ENCODE measurements at places on chromosomes 12 and 14.

GRCh38 chr12:56020423-56021184 lies at the start of gene IKZF4:
IKZF4 (plus strand) TSS chr12:56021043; CDS start chr12:56021494, 451 bp downstream.
- H3K36me3 ChIP-seq, result no peaks in the 10 kb centered on the region
- H3K4me3 ChIP-seq, result peak within 1 kb of the TSS; percentile 34
- H3K27ac ChIP-seq, result peak within 1 kb of the TSS; percentile 80

GRCh38 chr14:104887623-104888488 lies 22.8 kb downstream of the CEP170B start:
- no peak for DNase-seq
- no peaks in the 10 kb centered on the region for H3K27me3 ChIP-seq
- no peak overlapping the region for H3K4me3 ChIP-seq
- no peaks in the 10 kb centered on the region for H3K36me3 ChIP-seq
- no peak overlapping the region for H3K27ac ChIP-seq

DNA sequence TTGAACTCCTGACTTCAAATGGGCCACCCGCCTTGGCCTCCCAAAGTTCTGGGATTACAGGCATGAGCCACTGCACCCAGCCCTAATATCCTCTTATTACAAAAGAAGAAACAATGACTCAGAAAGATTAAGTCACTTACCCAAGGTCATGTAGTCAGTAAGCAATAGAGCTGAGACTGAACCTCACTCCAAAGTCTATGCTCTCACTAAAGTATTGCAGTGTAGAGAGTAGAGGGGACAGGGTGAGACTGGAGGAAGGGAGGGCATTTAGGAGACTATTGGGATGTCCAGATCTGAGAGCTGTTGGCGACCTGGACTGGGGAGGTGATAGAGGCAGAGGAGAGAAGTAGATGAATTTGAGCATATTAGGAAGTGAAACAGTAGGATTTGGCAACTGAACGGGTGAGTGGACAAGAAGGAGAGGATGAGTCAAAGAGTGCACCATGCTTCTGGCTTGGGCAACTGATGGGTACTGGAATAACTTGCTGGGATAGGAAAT lies 11.8 kb downstream of the P2RX7 start:
- no peaks in the 10 kb centered on the region for H3K36me3 ChIP-seq
- DNase-seq, result no peak
- no peaks in the 10 kb centered on the region for H3K4me1 ChIP-seq
- H3K27ac ChIP-seq, result no peak overlapping the region
- no peaks in the 10 kb centered on the region for H3K27me3 ChIP-seq
- no peak overlapping the region for H3K4me3 ChIP-seq

GRCh38 chr14:50528000-50528399 lies 4.4 kb downstream of the MAP4K5 start:
- H3K4me1 ChIP-seq, result peaks cover 6% of the 10 kb centered on the region
- no peaks in the 10 kb centered on the region for H3K36me3 ChIP-seq
- H3K4me3 ChIP-seq, result no peak overlapping the region
- no peaks in the 10 kb centered on the region for H3K27me3 ChIP-seq
- no peak for DNase-seq
- no peak overlapping the region for H3K27ac ChIP-seq

- no peaks in the 10 kb centered on the region for H3K36me3 ChIP-seq
- no peak overlapping the region for H3K27ac ChIP-seq
- no peaks in the 10 kb centered on the region for H3K27me3 ChIP-seq
- H3K4me3 ChIP-seq, result no peak overlapping the region
Observed at GRCh38 chr14:50318031-50318626, 6.0 kb downstream of the DMAC2L start.

- no peaks in the 10 kb centered on the region for H3K36me3 ChIP-seq
- no peak overlapping the region for H3K27ac ChIP-seq
- H3K27me3 ChIP-seq, result no peaks in the 10 kb centered on the region
- DNase-seq, result no peak
- no peak overlapping the region for H3K4me3 ChIP-seq
- no peaks in the 10 kb centered on the region for H3K4me1 ChIP-seq
Observed at GRCh38 chr14:44131861-44132260, 375.2 kb downstream of the FSCB start.

DNA sequence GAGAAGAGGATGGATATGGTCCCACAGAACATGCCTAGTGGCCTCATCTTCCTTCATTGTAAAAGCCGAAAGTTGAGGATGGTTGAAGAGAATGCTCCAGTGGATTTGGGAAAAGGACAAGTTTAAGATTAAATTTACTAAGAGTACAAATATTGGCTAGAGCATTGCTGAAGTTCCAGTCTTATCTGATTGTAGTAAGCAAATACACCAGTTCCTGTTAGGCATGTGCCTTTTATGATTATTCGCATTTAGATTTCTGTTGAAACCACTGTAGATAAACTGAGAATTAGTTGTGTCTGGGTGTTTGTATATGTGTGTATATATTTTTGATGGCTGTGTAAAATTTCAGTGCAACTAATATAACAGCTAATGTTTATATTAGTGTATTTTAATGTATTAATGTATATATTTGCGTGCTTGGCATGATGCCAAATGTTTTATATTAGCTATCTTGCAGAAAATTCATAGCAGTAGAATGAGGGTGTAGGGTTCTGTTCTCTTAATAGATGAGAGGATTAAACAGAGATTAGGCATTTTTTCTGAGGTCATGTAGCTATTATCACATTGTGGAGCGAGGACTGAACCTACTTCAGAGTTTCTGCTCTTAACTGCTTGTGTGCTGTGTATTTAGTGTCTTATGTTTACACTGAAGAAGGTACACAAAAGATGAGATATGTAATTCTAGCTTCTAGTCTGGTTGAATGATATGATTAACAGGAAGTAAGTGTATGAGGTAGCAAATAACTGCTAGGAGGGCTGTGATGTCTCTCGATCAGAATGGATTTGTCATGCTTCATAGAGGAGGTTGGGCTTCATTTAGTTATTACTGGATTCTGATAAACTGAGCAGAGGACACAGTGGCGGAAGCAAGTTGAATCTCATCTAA lies 21.1 kb downstream of the FKBP3 start:
- DNase-seq, result no peak
- H3K4me3 ChIP-seq, result no peak overlapping the region
- no peaks in the 10 kb centered on the region for H3K36me3 ChIP-seq
- H3K27ac ChIP-seq, result no peak overlapping the region

DNA sequence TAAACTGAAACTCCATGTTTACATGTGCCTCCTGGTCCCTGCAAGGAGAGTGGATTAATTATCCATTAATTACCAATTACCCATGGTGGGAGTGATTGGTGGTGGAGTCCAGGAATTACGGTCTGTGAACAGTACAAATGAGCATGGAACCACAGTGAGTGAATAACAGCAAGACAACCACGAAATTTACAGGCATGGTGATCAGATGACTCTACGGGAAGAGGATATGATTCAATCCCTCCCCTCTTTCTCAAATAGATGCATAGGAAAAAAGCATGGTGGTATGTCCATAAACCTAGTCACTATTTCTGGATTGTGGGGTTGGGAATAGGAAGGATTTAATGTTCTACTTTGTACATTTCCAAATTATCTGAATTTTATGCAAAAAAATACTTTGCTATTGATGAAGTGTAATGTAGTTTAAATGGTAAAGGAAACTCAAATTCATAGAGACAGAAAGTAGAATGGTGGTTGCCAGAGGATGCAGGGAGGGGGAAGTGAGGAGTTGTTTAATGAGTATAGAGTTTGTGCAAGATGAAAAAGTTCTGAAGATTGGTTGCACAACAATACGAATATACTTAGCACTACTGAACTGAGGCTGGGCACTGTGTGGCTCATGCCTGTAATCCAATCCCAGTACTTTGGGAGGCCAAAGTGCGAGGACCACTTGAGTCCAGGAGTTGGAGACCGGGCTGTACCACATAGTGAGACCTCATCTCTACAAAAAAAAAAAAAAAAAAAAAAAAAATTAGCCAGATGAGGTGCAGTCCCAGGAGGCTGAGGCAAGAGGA lies 41.2 kb upstream of the C12orf75 start:
- no peak overlapping the region for H3K27ac ChIP-seq
- H3K4me1 ChIP-seq, result no peaks in the 10 kb centered on the region
- no peaks in the 10 kb centered on the region for H3K36me3 ChIP-seq
- DNase-seq, result no peak
- no peak overlapping the region for H3K4me3 ChIP-seq

- DNase-seq, result no peak
- no peaks in the 10 kb centered on the region for H3K36me3 ChIP-seq
- H3K27ac ChIP-seq, result no peak overlapping the region
- no peaks in the 10 kb centered on the region for H3K4me1 ChIP-seq
- H3K27me3 ChIP-seq, result no peaks in the 10 kb centered on the region
Observed at GRCh38 chr12:54071942-54072341, 18.3 kb downstream of the HOXC4 start.

DNA sequence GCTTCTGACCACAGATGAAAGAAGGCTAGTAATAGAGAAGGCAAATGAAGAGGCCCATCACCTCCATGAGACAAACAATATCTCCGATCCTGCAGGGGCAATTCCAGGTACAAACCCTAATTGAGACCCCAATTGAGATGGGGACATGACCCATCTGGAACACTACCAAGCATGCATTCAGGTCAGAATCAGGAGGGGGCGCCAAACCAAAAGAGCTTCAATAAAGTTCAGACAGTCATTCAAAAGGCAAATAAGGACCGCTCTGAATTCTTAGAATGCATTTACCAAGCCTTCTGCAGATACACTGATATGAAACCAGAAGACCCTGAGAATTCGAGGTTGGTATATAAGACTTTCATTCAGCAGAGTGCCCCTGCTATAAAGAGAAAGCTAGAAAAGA lies 10.2 kb upstream of the EDDM3B start:
- no peaks in the 10 kb centered on the region for H3K27me3 ChIP-seq
- H3K27ac ChIP-seq, result no peak overlapping the region
- DNase-seq, result peak; percentile 32
- H3K4me3 ChIP-seq, result no peak overlapping the region

DNA sequence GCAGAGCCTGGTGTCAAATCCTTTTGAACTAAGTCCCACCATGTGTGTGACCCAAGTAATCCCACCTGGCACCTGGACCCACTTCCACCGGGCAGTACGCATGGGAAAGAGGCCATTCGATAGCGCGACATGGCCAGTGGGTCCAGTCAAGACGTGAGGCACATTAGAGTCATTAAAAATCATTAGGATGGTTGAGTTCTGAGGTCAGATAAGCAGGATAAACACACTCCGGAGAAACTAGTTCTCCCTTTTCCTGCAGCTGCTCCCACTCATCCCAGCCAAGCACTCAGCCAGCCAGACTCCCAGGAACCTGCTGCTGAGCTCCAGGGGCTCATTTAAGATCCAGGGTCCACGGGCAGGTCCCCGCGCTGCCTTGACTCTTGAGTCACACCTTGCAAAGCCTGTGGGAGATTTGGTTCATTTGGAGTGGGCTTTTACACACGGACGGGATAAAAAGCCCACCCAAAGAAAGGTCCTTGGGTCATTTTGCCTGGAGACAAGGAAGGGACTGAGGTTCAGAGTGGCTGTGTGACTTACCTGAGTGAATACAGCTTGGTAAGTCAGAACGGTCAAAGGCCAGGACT lies 313.9 kb downstream of the BCL11B start:
- H3K27me3 ChIP-seq, result no peaks in the 10 kb centered on the region
- H3K4me3 ChIP-seq, result no peak overlapping the region
- DNase-seq, result no peak
- no peaks in the 10 kb centered on the region for H3K4me1 ChIP-seq
- H3K27ac ChIP-seq, result no peak overlapping the region

DNA sequence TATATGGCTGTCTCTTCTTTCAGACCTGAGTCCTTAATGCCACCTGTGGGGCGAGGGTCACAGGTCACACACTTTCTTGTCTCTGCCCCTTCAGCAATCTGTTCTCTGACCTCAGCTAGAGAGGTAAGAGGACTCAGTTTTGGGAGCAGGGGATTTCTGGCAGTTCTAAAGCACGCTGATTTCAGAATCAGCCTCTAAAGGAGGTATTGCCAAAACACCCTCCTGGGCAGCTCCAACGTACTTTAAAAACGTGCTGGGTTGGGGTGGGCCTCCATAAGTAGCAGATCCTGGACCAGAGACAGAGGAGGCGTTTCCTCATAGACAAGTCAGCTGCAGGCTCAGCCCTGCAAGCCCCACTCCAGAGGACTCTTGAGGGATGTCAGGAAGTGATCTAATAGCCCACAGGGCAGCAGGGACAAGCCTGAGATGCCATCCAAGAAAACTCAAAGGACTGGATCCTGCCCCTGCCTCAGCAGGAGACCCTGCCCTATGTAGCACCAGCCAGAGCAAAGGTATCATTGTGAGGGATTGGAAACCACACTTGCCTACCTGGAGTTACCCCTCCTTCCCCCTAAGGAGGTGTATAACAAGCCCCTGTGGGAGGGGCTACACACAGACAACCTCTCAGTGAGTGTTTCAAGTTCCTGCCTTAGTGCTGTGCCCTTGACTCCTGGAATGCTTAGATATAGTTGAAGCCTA lies 8.5 kb downstream of the CTDSP2 start:
- H3K27me3 ChIP-seq, result no peaks in the 10 kb centered on the region
- no peaks in the 10 kb centered on the region for H3K36me3 ChIP-seq
- no peak overlapping the region for H3K4me3 ChIP-seq
- peaks cover 98% of the 10 kb centered on the region for H3K4me1 ChIP-seq
- H3K27ac ChIP-seq, result peak overlapping the region; percentile 9

DNA sequence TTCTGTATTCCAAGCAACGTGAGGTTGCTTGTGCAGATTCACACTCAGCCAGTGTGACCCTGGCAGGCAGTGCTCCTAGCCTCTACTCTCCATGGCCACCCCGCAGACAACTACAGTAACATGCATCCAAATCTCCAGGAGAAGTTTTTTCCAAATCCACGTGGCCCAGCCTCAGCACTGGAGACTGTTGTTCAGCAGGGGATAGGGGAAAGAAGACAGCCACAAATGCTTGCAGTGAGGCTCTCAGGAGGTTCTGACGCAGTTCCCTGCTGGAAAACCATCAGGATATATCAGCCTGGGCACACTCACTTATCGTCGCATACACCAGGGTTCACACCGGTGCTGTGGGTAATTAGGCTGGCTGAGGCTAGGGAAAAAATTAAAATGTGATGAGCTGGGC lies 16.2 kb downstream of the IQSEC3 start:
- H3K4me3 ChIP-seq, result no peak overlapping the region
- no peak overlapping the region for H3K27ac ChIP-seq
- DNase-seq, result no peak
- no peaks in the 10 kb centered on the region for H3K27me3 ChIP-seq
- no peaks in the 10 kb centered on the region for H3K36me3 ChIP-seq
- peaks cover 6% of the 10 kb centered on the region for H3K4me1 ChIP-seq

- H3K4me3 ChIP-seq, result no peak overlapping the region
- no peak for DNase-seq
- H3K36me3 ChIP-seq, result no peaks in the 10 kb centered on the region
- no peak overlapping the region for H3K27ac ChIP-seq
- H3K4me1 ChIP-seq, result peaks cover 8% of the 10 kb centered on the region
Observed at GRCh38 chr12:58889557-58889956, 30.7 kb downstream of the LRIG3 start.

DNA sequence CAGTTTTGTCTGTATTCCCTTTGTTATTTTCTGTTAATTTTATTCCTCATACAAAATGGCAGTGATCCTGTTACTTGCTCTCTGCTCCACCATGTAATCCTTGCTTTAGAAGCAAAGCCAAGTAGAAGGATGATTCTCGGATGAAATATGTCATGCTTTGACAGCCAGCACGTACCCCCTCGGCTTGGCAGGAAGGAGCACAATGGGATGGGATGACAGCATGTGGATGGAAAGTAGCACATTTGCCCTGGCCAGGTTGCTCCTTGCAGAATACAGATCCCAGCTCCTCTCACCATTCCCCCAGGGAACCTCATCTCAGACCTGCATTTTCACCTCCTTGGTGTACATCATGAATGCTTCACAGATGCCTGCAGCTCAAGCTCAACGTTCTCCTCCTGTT lies 35.1 kb upstream of the ATF1 start:
- H3K27me3 ChIP-seq, result no peaks in the 10 kb centered on the region
- H3K4me1 ChIP-seq, result peaks cover 4% of the 10 kb centered on the region
- H3K4me3 ChIP-seq, result no peak overlapping the region
- DNase-seq, result no peak
- no peak overlapping the region for H3K27ac ChIP-seq
- no peaks in the 10 kb centered on the region for H3K36me3 ChIP-seq
